NCI-H2081 treated with DMSO at 0.1 percent for 48 hours (cell line): ENCODE measurements at places on chromosomes 5 and 9.

DNA sequence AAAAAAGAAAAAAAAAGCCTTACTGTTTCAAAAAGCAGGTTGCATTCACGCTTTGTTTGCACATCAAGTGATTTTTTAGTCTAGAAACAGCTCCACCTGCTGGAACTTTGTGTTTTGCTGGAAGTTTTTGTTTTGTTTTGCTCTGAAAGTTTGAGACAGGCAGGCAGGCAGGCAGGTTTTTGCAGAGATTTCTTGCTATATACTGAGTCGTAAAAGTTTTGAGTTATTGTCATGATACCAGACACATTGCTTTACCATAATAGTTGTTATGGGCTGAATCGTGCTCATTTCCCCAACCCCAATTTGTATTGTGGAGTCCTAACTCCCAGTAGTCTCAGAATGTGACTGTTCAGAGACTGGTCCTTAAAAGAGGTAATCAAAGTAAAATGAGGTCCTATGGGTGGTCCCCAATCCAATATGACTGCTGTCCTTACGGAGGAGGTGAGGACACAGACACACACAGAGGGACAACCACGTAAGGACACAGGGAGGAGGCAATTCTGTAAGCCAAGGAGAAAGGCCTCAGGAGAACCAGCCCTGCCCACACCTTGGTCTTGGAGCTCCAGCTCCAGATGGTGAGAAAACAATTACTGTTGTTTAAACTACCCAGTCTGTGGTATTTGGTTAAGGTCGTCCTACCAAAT is 20.9 kb downstream of the OR2Y1 start:
- DNase-seq: no peak

DNA sequence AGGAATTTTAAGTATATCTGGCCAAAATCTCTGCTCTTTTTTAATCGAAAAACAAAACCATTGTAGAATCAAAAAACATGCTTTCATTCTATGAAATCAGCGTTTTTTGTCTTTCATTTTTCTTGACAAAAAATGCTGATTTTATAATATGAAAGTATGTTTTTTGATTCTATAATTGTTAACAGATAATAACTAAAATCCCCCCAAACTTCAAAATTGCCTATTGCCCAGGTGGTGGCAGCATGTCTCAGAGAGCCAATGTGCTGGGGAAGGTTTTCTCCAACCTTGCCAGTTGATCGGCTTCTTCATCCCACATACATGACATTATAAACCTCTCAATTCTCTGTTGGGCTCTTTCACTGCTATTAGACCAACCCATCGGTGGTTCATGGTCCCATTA is 5.1 kb upstream of the SMIM15 start:
- no peak for DNase-seq

DNA sequence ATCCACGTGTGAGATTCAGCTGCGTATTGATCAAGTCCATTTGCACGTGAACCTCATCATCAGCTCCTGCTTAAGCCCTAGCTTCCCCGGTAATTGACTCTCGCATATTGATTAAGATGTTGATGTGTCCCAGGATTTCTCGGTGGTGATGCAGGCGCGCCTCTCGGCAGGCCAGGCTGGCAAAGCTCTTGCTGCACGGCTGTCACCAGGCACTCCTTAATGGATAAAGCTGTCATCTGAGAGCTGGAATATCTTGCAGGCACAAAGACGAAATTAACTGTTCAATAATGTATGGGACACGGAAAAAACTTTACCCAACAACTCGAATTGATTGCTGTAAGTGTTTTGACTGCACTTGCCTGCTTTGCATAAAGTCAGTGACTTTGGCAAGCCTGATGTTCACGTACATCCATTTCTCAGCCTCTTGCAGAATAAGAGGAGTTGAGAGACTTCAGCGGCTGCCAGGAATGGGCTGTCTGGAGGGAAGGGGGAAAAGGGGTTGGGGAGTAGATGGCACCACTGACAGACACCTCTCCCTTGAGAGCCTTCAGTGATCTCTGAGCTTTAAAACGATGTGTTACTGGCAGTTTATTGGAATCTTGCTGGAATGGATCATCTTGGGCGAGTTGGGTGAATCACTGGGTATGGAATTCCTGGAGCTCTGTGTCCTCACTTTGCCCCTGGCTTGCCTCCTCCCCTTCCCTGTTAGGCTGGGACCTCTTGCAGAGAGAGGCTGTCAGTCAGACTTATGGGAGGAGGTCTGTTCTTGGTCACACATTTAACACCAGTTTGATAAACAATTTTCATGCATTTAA is 650.3 kb downstream of the CCDC171 start:
- DNase-seq: no peak

DNA sequence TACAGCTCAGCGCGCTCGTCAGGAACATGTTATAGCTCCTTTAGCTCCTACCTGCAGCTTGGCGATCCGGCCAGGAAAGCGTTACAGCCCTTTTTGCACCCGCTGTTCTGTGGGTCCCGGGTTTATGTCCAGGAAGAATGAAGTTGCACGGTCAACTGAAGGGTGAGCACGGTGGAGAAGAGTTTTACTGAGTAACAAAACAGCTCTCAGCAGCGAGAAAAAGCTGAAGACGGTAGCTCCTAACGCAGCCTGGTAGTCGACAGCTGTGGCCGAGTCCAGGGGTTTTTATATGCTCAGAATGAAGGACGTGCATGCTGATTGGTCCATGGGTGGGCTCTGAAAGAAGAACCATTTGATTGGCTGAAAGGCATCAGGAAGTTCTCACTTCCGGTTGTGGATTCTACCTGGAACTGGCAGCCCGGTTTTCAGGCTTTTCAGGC is 1830.1 kb upstream of the NUDT12 start:
- DNase-seq: no peak

GRCh38 chr5:108827131-108827530 is 79.4 kb downstream of the FER start:
- DNase-seq: no peak

DNA sequence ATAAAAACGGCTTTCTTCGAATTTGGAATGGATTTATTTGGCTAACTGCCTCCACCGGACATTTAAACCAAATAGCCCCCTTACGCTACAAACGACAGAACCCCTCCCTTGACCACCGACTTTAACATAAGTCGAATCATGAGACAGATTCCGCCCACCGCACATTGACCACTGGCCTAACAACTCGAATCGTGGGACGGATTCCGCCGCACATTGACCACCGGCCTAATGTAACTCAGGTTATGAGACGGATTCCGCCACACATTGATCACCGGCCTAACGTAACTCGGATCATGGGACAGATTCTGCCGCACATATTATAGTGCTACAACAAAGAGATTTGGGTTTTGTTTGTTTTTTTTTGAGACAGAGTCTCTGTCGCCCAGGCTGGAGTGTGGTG is 2.7 kb upstream of the LCN9 start:
- DNase-seq: no peak

DNA sequence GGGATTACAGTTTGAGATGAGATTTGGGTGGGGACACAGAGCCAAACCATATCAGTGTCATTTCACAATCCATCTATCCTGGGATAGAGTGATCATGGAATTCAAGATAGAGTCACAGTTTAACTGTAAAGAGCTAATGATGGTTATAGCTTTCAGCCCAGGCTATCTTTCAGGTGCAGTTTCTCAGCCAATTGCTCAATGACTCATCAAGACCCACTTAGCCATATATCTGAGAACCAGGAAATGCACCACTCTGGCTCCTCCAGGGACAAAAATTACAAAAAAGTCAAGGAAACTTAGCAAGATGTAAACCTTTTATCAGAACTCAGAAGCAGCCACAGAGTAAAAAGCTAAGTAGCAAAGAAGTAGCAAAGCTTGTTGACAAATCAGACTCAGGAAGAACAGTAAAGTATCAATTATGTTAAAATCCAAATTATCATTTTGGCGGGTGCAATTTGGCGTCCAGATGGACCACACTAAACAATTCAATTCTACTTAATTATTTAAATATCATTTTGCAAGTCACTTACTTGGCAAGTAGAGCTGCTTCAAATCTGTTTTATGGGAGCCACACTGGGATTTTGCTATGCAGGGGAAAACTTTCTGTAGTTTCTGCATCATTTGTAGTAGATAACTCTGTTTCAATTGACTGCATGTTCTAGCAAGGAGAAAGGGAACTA is 169.4 kb downstream of the TLE1 start:
- DNase-seq: no peak

DNA sequence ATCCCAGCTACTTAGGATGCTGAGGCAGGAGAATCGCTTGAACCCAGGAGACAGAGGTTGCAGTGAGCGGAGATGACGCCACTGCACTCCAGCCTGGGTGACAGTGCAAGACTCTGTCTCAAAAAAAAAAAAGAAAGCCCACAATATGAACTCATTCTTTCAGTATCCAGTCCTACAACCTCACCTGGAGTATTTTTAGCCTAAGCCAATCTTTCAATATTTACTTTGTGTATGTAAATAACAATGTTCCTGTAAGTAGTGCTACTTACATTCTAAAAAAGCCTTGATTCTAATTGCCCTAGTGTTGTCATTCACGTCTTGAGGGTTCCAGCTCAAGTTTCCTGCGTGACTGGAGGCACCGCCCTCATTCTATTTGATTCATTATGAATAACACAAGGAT is 62.0 kb downstream of the BHMT start:
- no peak for DNase-seq

DNA sequence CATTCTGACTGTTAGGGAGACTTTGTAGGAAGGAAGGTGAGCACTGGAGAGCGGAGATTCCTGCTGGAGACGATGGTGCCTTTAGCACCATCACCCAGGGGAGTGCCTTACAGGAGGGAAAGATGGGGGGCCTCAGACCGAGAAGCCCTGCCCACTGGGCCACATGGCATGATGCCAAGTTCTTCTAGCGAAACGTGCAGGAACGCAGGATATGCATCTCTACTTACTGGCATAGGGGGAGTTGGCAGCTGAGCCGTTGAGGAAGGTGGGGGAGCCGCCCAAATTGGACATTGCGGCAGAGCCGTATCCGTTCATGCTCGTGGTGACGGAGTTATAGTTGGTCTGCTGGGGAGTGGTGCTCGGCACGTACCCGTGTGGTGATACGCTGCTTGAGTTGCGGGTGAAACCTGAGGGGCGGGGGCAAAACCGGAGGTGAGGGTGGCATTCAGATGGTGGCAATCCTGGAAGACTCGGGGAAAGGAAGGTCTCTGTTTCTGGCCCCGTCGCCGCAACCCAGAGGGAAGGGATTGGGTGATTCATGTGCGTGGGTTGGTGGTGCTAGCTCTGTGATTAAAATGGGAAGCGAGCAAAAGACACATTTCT is 387.7 kb downstream of the EBF1 start:
- no peak for DNase-seq

DNA sequence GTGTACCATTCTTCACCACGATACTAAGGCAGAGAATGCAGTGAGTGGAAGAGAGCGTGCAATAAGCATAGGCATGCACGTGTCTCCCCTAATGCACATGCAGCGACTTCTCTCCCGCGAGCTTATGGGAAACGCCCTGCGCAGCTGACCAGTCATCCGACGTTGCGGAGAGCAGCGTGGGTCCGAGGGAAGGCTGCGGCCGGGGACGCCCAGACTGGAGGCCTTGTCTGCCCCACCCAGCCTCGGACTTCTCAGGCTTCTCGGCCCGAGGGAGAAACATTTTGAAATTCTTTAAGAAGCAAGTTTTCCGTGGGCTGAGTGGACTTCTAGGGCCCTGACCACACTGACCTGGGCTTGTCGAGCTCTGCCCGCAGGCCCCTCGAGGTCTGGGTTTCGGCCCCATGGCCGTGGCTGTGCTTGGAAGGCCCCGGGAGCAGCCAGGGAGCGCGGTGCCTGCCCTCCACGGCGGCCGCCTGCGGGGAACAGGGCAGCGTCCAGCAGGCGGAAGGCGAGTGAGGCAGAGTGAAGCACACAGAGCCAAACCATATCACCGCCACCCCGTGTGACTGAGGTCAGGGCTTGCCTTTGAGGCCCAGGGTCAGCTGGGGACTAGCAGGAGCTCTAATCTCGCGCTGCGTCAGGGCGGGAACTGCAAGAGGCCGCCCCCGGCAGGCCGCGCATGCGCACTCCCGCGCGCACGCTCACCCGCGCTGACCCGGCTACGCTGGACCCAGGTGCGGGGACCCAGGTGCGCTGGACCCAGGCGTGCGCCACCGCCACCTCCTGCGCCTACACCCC is 60.0 kb upstream of the IRX1 start:
- DNase-seq: no peak

DNA sequence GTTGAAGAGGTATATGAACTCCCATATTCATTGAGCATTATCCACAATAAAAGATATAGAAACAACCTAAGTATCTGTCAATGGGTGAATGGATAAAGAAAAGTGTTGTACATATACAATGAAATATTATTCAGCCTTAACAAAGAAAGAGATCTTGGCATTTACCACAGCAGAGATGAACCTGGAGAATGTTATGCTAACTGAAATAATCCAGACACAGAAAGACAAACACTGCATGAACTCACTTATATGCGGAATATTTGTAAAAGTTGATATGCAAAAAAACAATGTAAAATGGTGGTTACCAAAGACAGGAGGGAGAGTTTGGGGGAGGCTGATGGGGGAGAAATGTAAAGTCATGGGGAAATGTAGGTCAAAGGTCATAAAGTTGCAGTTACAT is 278.7 kb downstream of the ZNF608 start:
- no peak for DNase-seq
